Stimulated activated CD4-positive, alpha-beta T cell treated with anti-CD3 and anti-CD28 coated beads, TNF-alpha, amount 100 ng/mL, for 1 hour (primary cell): ENCODE measurements at places on chromosomes 2 and 18.

DNA sequence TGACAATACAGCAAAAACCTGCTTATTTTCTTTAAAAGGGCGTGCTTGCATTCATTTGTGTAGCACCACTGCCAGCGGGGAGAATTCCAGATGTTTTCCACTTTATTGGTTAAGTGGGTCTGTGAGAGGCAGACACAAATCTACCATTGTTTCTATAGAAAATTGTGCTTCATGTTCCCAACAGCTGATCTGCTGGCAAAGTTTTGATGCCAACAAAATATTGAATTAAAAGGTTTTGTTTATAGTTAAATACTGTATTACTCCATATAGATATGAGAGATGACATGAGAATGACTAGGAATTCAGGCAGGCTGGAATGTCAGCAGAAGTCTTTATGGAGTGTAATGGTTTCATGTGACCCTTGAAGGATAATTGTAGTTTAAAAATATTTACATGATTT lies 182.7 kb downstream of the MC4R start:
- DNase-seq = no peak

DNA sequence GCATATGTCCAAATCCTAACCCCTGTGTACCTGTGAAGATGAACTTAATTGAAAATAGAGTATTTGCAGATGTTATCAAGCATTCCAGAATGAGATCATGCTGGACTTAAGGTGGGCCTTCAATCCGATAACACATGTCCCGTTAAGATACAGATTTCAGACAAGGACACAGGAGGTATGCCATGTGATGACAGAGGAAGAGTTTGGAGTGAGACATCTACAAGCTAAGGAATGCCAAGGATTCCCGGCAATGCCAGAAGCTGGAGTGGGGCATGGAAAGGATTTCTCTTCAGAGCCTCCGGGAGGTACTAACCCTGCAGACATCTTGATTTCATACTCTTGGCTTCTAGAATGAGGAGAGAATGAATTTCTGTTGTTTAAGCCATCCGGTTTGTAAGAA lies 231.7 kb downstream of the ALK start:
- DNase-seq = no peak

- no peak for DNase-seq
Measured at GRCh38 chr2:214277880-214278279, 133.0 kb upstream of the VWC2L start.

GRCh38 chr2:218323526-218324472 lies 31.5 kb upstream of the TMBIM1 start:
- DNase-seq = no peak

- DNase-seq = no peak
Measured at GRCh38 chr18:57776767-57777166, 26.3 kb downstream of the ATP8B1 start.

- DNase-seq = no peak
Measured at GRCh38 chr18:48884771-48885170, 66.0 kb downstream of the SMAD7 start.

DNA sequence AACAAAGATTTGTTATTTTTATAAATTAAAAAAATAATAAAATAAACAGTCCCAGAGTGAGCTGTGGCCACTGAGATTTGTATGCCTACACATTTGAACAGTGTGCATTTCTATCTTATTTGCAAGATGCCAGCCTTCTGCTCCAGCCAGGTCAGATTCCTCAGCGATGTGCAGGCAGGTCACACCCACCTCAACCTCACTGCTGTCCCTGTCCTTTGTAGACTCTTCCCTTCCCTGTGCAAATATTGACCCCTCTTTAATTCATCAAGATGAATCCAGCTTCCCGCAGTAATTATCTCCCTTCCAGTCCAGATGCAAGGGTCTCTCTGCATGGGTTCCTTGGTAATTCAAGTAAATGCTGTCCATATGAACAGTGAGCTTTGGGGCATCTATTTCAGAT lies 256.2 kb downstream of the PIEZO2 start:
- no peak for DNase-seq

DNA sequence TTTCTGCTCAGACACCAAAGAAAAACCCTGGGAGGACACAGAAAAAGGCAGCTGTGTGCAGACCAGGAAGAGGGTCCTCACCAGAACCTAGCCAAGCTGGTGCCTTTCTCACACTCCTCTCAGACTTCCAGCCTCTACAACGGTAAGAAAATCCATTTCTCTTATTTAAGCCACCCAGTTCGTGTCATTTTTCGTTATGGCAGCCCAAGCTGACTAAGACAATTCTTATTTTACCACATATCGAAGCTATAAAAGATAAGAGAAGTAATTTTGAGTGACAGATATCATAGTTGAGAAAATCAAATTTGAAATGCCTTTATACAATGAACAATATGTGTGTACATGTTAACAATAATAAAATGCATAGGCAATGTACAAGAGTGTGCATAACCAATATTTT lies 219.5 kb downstream of the CBLN2 start:
- no peak for DNase-seq

DNA sequence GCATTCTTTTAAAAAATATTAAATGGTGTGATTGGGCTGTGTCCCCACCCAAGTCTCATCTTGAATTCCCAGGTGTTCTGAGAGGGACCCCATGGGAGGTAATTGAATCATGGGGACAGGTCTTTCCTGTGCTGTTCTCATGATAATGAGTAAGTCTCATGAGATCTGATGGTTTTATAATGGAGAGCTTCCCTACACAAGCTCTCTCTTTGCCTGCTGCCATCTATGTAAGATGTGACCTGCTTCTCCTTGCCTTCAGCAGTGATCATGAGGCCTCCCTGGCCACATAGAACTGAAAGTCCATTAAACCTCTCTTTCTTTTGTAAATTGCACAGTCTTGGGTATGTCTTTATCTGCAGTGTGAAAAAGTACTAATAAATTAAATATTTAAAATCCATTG lies 10.3 kb downstream of the PPM1B start:
- no peak for DNase-seq

DNA sequence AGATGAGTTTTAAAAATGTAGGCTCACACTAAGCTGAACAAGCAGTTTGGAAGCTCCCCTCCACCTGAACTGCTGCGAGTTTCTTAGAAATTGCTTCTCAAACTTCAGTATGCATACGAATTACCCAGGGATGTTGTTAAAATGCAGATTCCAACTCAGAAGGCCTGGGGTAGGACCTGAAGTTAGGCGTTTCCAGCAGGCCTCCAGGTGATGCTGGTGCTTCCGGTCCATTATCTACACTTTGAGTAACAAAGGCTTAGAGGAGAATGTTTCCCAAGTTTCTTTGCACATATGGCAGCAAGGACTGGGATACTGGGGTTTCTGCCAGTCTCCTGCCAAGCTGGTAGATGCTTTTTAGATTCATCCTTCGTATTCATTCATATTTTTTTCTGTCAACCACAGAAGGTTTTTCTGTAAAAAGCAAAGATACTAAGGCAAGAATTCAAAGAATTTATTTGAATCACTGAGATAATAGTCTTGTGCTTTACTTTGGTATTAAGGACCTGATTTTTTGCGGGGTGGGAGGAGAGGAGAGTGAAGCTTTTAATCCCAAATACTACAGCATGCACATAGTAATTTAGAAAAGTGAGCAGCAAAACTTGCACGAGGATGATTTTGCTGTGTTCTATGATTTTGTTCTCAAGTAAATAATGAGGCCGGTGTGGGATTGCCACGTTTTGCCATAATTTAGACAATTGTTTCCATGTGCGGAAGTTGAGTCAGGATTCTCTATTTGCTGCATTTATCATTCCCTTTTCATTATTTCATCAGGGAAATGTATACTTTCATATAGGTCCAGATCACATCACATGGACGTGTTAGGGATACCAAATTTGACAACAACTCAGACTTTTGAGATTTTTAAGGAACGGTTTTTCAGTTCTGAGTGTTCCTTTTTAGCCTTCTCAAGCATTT lies 137.6 kb upstream of the SPATS2L start:
- no peak for DNase-seq

DNA sequence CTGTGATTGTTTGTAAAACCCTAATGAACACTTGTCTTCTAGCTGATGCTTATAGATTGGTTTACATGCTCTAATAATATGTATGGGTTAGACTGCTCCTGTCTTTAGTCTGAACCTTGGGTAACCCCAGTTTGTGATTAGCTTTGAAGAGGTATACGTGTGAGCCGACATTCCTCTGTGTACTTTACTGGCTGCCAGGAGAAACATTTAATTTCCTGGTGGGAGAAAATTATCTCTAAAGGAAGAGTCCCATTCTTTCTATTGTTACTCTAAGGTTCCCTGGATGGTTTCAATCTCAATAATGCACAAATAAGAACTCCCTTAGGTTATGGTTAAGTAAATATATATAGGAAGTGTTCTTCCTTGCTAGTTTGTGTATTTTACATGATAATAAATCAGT lies 143.6 kb upstream of the ZSWIM2 start:
- no peak for DNase-seq

- no peak for DNase-seq
Measured at GRCh38 chr2:81266106-81266505, 961.6 kb upstream of the LRRTM1 start.

GRCh38 chr18:80191264-80191663 lies 56.0 kb downstream of the PARD6G start:
- DNase-seq = no peak

GRCh38 chr2:64586054-64586453 lies 61.9 kb downstream of the AFTPH start:
- DNase-seq = no peak

- no peak for DNase-seq
Measured at GRCh38 chr2:102122115-102122514, 20.4 kb upstream of the IL1R1 start.

GRCh38 chr18:24801001-24801400 lies 340.6 kb downstream of the HRH4 start:
- DNase-seq = no peak

DNA sequence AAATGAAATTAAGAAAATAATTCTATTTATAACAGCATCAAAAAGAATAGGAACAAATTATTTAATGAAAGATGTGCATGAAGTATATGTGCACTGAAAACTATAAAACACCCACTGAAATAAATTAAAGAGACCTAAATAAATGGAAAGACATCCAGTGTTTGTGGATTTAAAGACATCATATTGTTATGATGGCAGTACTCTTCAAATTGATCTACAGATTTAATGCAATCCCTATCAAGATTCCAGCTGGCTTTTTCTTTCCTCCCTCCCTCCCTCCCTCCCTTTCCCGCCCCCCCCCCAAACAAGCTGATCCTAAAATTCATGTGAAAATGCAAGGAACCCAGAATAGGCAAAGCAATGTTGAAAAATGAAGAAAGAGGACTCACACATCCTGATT lies 83.5 kb upstream of the ZFP36L2 start:
- DNase-seq = no peak

- DNase-seq = no peak
Measured at GRCh38 chr18:74804677-74805076, 207.0 kb downstream of the ZNF407 start.

DNA sequence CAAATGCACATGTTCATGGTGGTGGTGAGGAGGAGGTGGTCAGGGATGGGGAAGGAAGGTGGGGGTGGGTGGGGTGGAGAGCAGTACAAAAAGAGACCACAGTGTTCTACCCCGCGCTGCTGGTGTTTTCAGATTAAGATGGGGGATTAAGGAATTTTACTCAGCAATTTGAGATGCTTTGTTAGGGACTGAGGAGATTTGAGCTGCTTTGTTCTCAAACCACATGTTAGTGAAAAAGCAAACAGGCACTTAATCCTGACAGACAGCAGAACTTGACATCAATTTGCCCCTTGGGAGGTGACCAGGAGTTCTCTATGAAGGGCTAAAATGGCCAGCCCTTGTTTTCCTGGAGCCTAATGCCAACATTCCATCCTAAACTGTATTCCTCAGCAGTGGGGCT lies 244.5 kb downstream of the MEIS1 start:
- no peak for DNase-seq

- no peak for DNase-seq
Measured at GRCh38 chr18:63775166-63775730, at the start of gene SERPINB7. Gene SERPINB7 (plus strand): TSS chr18:63775418. CDS start chr18:63782373, 6,955 bp downstream.

GRCh38 chr2:220269367-220269766 lies 641.9 kb downstream of the SLC4A3 start:
- no peak for DNase-seq

DNA sequence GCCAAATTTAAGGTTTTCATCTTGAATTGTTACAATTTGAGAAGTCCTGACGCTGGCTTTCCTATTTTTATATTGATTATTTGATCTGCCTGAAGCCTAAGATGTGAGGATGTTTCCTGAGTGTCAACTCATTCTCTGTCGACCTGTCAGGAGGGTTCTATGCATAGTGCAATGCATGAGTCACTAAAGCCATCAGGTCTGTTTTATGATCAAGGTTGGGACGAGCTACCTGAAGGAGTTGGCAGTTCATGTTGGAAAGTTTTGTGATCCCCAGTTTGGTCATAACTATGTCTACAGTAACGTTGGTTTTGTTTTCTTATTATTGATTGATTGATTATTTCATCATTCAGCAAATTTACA lies 71.2 kb downstream of the NABP1 start:
- no peak for DNase-seq

- no peak for DNase-seq
Measured at GRCh38 chr2:187819624-187820023, 265.4 kb upstream of the TFPI start.

- no peak for DNase-seq
Measured at GRCh38 chr2:231093933-231094332, 30.9 kb downstream of the HTR2B start.

DNA sequence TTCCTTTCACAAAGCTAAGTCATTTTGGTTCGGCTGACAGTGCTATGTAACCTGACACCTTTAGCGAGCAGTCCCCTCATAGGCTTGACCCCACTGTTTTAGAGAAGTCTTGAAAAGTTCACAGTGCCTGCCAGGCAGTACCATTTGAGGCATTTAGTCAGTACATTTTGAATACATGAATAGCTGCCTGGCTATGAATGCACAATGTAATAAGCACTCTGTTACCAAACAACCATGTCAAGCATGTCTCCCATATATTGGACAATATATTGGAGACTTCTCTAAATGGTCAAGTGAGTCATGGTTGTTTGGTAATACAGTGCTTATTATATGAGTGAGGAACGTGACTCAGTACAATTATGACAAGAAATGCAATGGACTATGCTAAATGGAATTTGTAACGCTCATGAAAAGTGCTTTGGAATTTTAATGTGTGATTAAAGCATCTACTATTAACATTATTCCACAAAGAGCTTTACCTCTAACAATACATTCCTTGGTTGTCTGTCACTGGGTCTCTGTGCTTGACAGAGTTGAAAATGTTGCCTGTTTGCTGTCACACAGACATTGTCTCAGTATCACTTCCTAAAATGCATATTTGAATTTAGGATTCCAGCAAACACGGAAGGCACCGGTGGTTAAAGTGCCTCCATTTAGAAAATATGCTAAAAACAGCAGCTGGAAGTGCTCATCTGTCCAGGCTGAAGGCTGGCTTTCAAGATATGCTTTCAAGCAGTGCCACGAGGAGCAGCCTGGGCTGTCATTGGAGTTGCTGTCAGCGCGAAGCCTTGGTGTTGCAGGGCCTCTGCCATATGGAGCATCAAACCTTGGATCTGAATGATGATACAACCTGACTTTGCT lies 458.6 kb downstream of the FBXO15 start:
- DNase-seq = no peak

DNA sequence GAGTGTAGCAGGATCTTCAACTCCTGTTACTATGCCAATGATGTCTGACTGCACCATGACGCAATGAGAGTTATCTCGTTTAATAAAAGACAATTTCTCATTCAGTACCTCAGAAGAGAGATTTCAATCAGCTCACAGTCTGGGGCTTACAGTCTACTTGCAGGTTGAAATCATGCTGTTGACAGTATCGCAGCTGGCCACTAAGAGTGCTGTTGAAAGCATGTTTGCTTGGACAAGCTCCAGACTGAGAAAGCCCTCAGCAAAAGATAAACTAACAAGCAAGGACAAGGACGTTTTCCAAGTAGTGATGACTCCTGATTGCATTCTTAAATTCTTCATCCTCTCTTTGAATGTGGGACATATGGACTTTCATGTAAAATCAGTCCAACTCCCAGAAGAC lies 145.2 kb upstream of the SYT4 start:
- no peak for DNase-seq
